ENCODE measurements at places on chromosomes 3 and 15.
A peak's percentile ranks its signal among the peaks of the same experiment; 100 is the strongest.

DNA sequence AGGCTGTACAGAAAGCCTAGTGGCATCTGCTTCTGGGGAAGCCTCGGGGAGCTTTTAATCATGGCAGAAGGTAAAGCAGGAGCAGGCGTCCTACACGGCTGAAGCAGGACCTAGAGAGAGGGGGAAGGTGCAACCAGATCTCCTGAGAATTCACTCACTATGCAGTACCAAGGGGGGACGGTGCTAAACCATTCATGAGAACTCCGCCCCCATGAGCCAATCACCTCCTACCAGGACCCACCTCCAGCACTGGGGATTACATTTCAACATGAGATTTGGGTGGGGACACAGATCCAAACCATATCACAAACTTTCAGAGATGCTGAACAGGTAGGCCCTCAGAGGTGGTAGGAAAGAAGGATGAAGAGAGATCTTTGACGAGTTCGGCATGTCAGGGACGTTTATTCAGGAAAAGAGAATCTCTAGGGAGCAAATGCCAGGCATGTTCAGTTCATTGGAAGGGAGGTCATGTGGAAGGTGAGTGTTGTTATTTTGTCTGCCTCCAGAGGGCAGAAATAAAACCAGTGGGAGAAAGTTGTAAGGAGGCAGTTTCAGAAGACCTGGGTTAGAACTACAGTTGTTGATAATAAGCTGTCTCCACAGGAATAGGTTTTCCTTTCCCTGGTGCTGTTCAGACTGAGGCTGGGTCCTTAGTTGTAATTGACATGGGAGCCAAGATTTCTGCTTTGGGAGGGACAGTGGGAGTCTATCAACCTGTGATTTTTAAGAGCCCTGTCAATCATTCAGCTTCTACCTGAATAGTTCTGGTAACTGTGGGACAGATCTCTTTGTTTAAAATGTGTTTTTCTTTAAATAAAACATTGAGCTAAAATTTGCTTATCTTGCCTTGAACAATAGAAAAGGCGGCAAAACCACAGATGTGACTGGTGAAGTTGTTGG lies 4.3 kb upstream of the FNDC3B start:
- peak; percentile 48 for DNase-seq

DNA sequence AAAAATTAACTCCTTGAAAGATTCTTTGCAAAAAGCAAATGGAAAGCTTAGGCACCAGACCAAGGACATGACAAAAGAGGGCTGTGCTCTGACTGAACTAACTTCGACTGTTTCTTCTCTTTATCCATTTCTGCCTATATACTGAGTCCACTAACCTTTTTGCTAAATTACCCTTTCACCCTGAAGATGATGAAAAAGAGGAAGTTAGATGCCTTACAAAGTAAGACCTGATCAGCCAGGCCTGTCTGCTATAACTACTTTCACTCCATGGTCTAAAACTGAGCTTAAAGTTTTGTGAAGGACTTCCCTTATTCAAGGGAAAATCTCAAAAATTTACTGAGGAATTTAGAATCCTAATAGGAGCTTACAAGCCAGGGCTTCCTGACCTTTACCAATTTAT lies 6.2 kb upstream of the IGSF10 start:
- no peak for DNase-seq

DNA sequence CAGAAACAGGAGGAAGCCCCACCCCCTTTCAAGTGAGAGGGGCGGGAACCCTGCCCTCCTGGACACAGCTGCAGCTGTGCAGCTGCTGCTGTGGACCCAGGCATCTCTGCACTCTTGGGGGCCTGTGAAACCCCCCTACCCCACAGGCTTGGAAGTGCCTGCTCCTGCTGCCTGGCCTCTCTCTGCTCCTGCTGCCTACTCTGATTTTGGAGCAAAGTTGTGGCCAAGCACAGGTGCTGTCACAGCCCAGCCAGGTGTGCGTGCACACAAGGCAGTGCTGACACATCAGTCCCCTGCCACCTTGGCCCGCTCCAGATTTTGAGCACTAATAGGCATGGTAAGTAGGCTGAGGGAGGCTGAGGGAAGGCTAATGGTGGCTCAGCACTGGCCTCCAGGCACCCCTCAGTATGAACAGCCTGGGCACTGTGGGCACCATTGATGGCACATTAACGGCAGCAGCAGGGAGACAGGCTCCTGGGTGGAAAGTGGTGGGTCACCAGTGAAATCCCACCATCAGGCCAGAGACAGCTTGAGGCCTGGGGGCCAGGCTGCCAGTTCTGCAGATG lies 890.9 kb downstream of the GBE1 start:
- DNase-seq, result no peak

- DNase-seq, result peak; percentile 93
Observed at GRCh38 chr3:152266221-152266995, 2.3 kb upstream of the MBNL1 start.

GRCh38 chr3:152307829-152308474 lies 39.2 kb downstream of the MBNL1 start:
- DNase-seq, result no peak

GRCh38 chr3:45441584-45442310 lies 53.4 kb downstream of the LARS2 start:
- no peak for DNase-seq

DNA sequence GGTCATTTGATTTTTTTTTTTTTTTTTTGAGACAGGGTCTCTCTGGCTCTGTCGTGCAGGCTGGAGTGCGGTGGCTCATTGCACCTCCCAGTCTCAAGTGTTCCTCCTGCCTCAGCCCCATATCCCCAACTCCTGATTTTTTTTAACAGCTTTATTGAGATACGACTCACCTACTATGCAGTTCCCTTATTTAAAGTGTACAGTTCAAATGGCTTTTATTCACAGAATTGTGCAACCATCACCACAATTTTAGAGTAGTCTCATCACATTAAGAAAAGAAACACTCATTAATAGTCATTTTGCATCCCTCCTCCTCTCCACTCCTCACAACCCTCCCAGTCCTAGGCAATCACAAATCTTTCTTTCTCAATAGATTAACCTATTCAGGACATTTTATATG lies 1.9 kb upstream of the TRA2B start:
- no peak for DNase-seq

GRCh38 chr15:41804361-41804760 lies 23.5 kb upstream of the JMJD7 start:
- DNase-seq, result no peak

GRCh38 chr3:48092270-48092669 lies 76.1 kb upstream of the MAP4 start:
- DNase-seq, result no peak

GRCh38 chr3:112350018-112350810 lies 17.3 kb downstream of the CD200 start:
- no peak for DNase-seq

DNA sequence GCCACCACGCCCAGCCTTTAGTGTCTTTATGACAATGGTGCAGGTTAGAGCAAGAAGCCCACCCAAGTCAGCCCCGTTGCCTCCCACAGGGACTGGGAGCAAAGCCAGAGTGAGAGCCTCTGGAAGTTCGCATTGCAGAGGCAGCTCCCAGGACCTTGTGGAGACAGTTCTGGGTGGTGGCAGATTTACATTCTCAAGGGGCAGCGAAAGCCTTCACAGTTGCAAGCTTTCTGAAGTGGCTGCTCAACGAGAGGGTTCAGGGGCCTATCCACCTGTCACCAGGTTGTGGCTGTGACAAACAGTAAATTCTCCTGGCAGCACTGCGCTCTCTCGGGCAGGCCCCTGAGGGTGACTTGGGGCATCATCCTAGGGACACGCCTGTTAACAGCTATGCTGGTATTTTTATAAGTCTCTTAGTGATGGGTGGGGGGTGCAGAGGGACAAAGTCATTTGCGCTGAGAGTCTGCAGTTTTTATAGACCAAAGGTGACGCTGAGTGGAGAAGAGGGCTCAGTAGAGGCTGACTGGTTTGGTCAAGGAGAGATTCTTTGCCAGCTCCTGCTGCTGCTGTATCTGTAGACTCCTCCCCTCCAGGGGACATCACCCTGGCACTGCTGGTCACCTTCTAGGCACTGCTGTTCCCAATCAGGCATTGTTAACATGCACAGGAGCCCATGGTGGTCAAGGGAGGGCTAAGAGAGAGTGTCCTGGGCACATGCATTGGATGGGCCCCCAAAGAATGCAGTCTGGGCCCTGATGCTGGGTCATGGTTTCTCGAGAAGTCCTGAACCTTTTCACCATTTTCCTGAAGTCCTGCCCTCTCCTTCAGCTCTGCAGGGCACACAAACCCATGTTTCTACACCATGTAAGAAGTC lies 57.5 kb upstream of the KLF13 start:
- no peak for DNase-seq

DNA sequence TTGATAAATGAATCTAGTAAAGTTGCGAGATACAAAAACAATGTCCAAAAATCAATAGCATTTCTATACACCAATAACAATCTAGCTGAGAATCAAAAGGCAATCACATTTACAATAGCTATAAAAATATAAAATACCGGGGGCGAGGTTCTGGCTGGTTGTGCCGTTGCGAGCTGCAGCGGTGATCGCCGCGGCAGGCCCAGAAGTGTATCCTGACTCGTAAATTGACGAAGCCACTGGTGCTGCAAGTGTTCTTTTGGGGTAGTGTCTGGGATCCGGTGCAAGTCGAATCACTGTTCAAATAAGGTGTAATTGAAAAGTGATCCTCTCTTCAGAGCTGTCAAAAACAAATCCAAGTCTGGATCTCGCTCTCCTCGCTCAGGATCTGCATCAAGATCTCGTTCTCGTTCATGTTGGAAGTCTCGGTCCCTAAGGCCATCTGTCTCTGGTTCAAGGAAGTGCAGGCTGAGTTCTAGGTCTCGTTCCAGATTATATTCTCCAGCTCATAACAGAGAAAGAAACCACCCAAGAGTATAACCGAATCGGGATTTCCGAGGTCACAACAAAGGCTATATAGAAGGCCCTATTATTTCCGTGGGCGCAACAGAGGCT lies 80.1 kb upstream of the STT3B start:
- no peak for DNase-seq

DNA sequence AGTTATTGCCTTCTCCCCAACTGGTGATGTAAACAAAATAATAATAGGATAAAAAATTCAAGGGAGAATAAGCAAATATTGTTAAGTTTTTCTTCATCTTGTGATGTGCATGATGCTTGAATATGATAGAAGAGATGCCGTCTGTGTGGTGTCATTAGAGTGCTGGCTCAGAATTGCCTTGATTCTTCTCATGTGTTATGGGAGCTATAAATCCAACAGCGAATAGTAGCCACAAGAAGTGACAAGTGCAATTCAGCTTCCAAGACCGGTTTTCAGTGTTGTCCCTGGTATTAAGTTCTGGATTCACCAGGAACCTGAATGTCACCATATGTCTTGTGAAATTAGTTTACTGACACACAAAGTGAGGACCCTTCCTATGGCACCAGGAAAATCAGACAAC lies 547.0 kb downstream of the NSUN3 start:
- DNase-seq, result no peak

DNA sequence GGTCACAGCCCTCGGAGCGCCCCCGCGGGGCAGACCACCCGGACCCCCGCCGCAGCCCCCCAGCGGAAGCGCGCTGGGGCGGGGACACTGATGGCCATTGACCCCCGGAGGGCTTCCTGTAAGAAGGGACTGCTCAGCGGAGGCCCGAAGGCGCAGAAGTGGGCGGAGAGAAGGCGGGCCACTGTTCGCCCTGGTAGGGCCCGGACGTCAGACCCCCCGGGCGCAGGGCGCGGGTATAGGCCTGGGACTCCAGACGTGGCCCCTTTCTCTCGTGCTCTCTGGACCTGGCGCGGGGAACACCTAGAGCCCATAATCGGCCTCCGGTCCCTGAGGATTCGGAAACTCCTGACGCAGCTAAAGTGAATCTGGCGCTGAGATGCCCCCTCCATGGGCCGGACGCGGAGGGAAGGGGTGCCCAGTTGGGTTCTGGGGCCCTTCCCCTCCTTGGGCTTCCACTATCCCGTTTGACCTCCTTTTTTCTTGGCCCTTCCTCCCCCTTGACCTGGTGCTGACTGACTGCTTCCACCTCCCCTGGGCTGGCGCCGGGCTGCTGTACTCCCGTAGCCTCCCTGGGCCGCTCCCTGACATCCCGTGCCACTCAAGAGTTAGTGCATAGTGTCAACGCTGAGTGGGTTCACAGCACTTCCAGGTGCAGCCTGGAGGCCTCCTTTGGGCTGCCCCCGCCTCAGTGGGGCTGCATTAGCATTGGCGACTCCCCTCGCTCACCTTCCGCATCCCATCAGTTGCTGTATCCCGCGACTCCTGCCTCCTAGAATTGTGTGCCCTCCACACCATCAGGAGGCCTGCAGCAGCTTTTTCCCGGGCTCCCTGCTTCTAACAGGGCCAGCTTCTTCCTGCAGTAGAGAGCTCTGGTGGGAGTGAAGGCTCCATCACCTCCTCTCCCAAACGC lies 694 bp downstream of the ABTB1 start:
- DNase-seq, result peak; percentile 77

DNA sequence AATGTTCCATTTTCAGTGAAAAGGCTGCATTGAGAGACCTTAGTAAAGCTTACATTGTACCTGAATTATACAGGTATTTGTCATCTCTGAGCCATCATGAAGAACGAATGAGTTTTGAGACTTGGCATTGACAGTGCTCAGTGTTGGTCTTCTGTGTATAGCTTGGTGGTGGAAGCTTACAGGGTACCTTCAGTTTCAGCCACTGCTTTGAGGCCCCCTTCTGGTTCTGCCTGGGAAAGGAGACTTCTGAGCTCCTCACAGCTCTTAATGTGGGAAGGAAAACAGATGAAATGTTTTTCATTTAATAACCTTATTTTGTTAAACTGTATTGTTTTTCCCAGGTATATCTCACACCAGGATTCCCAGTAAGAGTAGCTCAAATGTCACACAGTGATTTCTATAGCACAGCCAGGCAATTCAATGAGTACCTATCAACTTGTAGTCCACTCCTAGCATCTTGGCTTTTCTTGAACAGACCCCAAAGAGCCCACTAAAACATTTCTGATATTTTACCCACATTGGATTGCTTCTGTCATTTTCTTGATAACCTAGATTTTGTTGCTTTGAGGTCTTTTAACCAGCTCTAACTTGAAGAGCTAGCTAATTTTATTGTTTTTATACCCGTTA lies 5.6 kb downstream of the SERPINI1 start:
- DNase-seq, result peak; percentile 45

GRCh38 chr3:188319569-188319968 lies 165.6 kb downstream of the LPP start:
- DNase-seq, result no peak

- no peak for DNase-seq
Observed at GRCh38 chr3:125587039-125587648, 8.2 kb downstream of the OSBPL11 start.

DNA sequence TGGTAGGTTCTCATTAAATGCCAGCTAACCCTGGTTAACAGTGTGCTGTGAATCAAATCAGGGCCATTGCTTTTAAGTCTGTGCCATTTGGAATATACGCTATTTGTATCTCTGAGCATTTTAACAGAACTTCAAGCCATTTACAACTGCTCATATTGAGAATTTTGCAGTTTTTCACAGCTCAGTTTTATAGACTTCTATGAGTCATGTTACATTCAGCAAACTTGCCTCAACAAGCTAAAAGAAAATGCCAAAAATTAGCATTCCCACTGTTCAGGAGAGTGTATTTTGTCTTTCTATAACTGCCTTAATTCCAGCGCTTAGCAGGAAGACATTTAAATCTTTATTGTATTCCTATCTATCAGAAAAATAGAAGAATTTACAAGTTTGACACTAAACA lies 196.4 kb downstream of the GBE1 start:
- DNase-seq, result peak; percentile 25

GRCh38 chr15:31235311-31236183 lies 91.1 kb upstream of the KLF13 start:
- peak; percentile 55 for DNase-seq
